Stimulated activated CD8-positive, alpha-beta memory T cell treated with anti-CD3 and anti-CD28 coated beads, Interleukin-4, amount 100 ng/mL, for 1 hour (primary cell): ENCODE measurements at places on chromosomes 3 and 15.

DNA sequence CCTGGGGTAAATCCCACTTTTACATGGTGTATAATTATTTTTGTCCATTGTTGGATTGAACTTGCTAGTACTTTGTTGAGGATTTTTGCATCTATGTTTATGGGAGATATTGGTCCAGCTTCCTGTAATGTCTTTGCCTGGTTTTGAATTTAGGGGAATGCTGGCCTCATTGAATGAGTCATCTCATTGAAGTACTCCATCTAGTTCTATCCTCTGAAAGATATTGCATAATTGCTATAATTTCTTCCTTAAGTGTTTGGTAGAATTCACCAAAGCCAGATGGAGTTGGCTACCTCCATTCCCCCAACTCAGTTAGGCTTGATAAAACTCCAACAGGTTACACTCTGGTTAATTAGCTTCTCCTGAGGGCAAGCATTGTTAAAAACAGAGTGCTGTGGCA is 237.4 kb upstream of the TGFBR2 start:
- no peak for DNase-seq

DNA sequence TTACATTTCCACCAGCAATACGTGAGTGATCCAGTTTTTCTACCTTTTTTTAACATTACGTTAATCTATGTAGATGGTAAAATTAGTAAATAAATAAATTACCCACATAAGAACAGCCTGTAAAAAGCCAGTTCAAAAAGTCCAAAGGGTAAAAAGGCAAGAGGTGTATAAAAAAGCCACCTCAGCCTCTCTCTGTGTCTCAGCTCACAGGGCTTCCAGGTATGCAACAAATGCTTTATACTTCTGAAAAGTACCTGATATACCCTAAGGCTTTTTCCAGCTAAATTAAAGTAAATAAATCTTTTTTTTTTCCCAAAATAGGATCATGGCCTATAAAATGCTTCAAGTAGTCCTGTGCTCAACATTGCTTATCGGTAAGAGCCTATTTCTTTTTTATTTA is at the start of gene C3orf85:
Gene C3orf85, plus strand, starts transcription at position 197 of the 400 bp plus-strand sequence. Its CDS starts 129 bp downstream, at position 326.
- no peak for DNase-seq

DNA sequence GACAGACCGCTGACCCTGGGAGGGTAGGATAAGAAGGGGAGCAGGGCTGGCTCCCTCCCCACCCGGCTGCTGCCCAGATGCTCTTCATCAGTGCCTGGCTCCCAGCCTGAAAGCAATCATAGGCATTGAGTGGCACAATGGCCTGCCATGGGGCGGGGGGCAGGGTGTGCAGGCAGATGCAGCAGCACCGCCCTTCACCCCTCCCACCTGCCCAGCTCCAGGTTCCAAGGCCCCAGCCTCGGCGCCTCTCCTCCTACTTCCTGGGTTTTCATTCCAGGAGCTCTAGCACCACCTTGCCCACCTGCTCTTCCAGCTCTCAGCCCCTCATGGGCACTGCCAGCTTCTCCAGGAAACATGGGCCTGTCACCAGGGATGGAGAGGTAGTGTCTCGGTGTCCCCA is 101.7 kb downstream of the MEGF11 start:
- no peak for DNase-seq

- DNase-seq: no peak
Measured at GRCh38 chr3:128080323-128081080, 28.3 kb downstream of the SEC61A1 start.

DNA sequence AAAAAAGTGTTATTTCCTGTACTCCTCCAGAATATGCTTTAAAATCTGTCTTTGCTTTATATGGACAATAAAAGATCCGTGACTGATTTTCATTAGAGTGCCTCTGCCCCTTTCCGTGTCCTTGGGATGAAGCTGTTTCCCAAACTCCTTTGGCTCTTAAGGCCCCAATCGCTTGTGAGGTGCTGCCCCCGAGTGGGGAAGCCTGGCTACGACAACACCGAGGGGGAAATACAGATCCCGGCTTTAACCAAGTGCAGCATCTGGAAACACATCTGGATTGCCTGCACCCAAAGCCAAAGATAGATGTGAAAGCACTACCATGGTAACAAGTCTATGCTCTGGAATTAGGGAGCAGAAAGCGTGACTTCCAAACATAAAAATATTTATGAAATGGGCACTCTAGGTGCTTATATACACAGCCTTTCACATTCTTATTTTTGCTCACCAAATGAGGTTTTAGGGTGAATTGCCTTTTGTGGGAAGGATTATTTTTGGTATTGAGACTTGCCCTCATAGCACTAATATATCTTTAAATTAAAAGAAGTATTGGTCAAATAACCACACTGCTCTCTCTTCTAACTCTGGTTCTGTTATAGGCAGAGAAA is 40.6 kb upstream of the ADCY5 start:
- no peak for DNase-seq

DNA sequence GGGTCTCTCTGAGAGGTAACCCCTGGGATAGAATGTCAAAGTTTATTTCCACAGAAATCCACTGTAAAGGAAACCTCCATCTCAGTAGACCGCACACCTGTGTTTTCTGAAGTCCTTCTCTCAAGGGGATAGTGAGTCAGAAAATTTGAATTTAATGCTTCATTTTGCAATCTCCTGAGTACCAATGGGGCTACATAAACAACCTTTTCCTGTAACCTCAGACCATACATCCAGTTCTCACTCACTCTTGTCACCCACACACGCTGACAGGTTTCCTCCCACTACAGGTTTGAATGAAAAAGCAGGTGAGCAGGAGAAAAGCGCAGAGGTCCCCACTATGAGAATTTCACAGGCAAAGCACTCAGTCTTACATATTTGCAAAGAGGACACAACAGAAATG is 165.3 kb upstream of the MCTP2 start:
- DNase-seq: no peak
